ENCODE measurements at places on chromosomes 2 and 18.

GRCh38 chr2:26536371-26537068, 58.6 kb upstream of the OTOF start:
- DNase-seq = no peak

DNA sequence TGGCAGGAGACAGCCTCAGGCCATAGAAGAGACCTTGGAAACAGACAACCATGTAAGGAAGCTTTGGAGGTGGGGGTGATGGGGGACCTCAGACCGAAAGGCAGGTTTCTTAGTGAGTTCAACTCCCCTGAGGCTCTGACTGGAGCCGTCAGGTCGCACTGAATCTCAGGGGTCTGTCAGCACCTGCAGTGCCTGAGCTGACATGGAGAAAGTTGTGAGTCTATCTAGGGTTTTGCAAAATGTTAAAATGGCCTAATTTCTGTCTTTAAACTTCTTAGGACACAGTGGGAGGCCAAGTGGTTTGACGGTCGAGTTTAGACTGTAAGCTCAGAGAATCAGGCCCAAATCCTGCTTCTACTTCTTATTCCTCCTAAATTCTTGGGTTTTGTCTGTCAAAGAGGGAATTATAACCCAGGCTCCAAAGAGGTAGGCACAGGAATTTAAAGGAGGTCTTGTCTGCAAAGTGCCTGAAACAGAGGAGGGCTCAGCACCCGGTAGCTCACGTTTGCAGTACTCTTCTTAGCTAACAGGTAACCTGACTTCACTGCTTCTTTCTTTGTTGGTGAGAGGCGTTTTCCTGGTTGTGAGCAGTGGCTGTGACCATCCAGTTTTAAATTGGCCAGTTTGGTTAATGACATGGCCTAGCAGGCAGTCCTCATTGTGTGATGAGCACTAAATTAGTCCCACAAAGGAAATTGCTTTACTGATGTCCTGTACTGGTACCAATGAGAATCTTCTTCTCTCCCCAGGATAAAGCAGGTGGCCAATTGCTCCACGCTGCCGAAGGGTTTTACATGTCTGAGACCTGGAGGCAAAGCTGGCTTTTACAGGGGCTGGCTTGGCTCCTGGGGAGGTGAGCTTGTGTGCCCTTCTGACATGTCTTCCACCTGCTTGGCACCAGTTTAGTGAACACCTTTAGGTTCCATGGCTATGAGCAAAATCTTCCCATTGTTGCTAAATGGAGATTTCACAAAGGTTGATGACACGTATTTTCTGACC, 95.7 kb downstream of the MYCN start:
- no peak for DNase-seq

DNA sequence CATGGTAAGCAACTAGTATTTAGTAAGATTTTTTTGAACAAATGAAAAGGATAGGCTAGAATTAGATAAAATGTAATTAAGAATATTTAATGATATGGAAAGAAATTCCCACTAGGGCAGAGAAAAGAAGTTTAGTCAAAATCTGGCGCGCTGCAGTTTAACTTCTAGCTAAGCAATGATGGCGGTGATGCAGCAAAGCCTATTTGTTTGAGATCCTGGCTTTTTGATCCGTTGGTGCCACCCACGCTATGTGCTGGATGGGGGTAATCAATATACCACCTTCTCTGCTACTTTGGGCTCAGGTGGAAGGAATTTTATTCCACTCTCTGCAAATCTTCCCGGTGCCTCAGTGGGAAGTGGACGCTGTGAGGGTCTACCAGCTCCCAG, 421 bp upstream of the FAM171B start:
- no peak for DNase-seq

- peak; percentile 4 for DNase-seq
Observed at GRCh38 chr18:35753306-35753910, 171.9 kb downstream of the GALNT1 start.

All from fibroblast of skin of abdomen (primary cell).